ENCODE measurements at places on chromosomes 3 and 15. TPM values are rescaled to one million over a fixed set of nuclear protein-coding genes. Genes with fewer than 3 reads are reported as not detected.

The TNFAIP8L3 gene
- not detected for total RNA-seq

The GRK7 gene
- total RNA-seq = 0.09 TPM

The LYZL4 gene
- total RNA-seq = not detected

The CCDC71 gene
- total RNA-seq = 20.9 TPM

The SLC12A1 gene
- total RNA-seq = not detected

The XYLB gene
- 1.0 TPM for total RNA-seq

The IL16 gene
- 299 TPM for total RNA-seq

The ANKRD63 gene
- total RNA-seq = 0.23 TPM

The TRH gene
- total RNA-seq = not detected

The GOLGA6L25 gene
- not detected for total RNA-seq

The DUT gene
- total RNA-seq = 112 TPM

The SERINC4 gene
- total RNA-seq = 0.20 TPM

The PAQR5 gene
- total RNA-seq = 0.07 TPM

The WDR76 gene
- 10.5 TPM for total RNA-seq

The GOLGA6D gene
- 0.13 TPM for total RNA-seq

The GABRB3 gene
- total RNA-seq = not detected

The ACTC1 gene
- total RNA-seq = not detected

The DUOXA2 gene
- not detected for total RNA-seq

The MME gene
- 2.2 TPM for total RNA-seq

The SERPINI2 gene
- total RNA-seq = 0.41 TPM

The TMOD2 gene
- 17.2 TPM for total RNA-seq

The ANKUB1 gene
- total RNA-seq = not detected

The GPX1 gene
- 45.1 TPM for total RNA-seq

The RTP3 gene
- total RNA-seq = not detected

The CCDC9B gene
- total RNA-seq = 2.2 TPM

The HYAL1 gene
- total RNA-seq = 0.61 TPM

The HIGD2B gene
- total RNA-seq = not detected

The SCN11A gene
- total RNA-seq = 0.12 TPM

The CPNE4 gene
- total RNA-seq = not detected

The CP gene
- not detected for total RNA-seq

The THSD4 gene
- total RNA-seq = 0.18 TPM

Measured in T-cell (primary cell).